SW 1271 (cell line): ENCODE measurements at places on chromosomes 6 and 20.

- no peak for DNase-seq
Observed at GRCh38 chr20:51995551-51995951, 193.2 kb upstream of the SALL4 start.

DNA sequence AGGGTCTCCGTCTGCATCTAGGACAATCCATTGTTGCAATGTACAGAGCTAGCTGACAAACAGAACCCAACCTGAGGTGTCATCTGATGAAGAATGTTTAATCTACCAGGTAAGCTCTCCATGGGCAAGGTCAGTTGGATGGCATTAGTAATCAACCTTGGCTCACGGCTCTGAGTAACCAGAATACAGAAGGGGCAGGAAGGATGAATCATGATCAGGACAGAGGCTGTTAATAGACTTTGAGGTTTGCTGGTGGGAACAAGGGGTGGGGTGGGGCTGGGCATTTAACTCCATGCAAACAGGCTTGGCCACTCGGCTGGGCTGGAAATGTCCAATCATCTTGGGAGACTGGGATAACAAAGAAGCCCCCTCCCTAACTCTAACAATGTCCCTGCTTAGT lies 77.1 kb upstream of the MRPS10 start:
- no peak for DNase-seq

- DNase-seq = no peak
Observed at GRCh38 chr6:116705917-116706316, 24.9 kb downstream of the KPNA5 start.

DNA sequence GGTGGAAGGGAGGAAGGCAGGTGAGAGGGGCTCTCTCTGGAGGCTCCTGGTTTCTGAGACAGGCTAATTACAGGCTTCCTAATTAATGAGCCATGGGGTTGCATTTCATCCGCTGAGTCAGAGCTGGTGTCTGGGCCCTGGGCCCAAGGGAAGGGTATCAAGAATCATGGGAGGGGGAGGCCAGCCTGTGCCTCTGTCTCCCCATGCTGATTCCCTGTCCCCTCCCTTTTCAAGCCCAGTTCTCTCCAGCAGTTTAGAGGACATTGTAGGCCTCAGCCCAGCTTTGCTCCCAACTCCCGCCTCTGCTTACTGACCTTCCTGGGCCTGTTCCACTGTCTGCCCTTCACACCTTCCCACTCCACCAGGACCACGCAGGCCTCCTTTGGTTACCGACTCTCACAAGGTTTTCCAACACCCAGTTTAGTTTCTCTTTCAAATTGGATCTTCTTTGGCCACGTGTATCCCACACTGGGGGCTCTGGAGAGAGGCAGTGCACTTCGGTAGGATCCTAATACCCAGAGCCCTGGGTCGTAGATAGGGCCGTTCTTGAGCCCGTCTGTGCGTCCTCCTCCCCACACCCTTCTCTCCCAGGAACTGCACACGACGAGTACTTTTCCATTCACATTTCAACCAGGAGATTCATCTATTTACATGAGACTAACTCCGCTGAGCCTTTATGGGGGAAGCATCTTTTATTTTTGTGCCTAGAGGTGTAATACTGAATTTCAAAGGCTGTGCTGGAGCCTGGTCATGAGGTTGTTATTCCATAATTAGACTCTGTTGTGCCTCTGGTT lies 18.2 kb upstream of the AVP start:
- no peak for DNase-seq

GRCh38 chr6:40485300-40485699 lies 101.9 kb downstream of the LRFN2 start:
- DNase-seq = no peak

GRCh38 chr6:46667377-46667776 lies 14.6 kb downstream of the SLC25A27 start:
- no peak for DNase-seq

DNA sequence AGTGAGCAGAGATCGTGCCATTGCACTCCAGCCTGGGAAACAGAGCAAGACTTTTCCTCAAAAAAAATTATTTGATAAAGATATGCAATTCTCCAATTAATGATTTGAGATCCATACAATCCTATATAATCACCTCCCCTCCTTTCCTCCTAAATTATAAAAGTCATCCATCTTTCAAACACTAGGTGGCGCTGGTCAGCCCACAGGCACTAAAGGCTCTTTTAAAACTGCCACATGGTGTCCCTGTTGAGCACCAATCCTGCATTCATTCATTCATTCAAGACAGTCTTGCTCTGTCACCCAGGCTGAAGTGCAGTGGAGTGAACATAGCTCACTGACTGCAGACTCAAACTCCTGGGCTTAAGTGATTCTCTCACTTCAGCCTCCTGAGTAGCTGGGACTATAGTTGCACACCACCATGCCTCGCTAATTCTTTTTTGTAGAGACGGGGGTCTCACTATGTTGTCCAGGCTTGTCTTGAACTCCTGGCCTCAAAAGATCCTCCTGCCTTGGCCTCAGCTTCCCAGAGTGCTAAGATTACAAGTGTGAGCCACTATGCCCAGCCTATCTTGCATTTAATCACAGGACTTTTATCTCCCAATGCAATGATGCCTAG lies 58.7 kb upstream of the SLC2A12 start:
- DNase-seq = peak; percentile 64

DNA sequence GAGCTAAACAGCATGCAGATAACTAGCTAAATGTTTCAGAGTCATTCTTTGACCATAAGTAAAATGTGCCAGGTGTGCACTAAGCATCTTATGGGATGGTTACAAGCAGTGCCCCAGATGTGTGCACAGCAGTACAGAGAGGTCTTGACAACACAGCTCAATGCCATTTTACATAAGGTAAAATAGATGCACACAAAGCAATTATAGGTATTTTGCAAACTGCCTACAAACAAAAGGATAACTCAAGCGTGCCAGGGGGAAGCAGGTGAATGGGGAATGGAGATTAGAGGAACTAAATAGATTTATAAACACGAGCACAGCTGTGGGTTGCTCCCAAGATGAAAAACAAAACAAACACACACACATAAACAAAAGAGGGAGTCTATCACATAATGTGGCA lies 64.8 kb downstream of the SLC2A10 start:
- no peak for DNase-seq

DNA sequence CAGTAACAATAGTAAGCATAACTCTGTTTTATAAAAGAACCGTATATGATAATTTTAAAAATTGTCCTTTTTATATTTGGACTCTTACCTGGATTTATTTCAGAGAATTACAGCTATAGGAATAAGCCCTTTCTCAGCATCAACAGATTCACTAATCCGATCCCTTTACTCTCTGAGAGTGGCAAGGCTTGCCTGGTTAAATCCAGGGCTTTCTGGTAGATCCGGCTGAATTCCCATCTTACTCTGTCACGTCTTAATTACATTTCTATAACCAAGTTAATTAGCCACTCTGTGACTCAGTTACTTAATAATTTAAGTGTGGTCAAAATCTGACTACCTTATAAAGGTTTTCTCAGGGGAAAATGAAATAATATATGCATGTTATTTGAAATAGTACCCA lies 294.7 kb downstream of the FRK start:
- no peak for DNase-seq

DNA sequence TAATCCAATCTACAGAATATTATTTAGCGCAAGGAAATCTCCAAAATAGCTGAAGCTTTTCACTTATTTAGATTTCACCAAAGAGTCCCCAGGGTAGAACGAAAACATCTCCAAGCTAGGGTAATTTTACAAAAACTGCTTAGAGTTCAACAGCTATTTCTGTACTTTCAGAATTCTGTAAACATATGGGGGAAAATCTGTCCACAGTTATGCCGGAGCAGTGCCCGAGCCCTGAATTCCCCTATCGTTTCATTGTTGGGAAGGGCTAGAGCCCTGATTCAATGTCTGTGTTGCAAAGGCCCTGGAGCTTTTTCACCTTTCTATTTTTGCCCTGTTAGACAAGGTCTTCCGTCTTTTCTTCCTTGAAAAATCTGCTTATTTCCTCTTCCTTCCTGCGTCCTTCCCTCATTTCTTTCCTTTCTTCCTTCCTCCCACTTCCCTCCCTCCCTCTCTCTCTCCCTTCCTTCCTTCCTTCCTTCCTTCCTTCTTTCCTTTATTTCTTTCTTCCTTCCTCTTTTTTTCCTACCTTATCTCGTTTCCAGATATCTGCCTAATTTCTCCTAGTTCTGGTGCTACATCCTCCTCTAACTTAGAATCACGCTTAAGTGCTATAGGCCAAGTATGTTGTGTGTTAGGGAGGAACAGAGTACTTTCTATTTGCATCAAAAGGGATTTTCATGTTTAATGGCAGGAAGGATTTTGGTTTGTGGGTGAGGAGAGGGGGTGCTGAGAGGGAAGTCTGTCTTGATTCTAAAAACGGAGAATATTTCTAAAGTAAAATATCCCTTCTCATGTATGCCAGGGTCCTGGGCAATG lies 122.5 kb upstream of the BMP2 start:
- no peak for DNase-seq

DNA sequence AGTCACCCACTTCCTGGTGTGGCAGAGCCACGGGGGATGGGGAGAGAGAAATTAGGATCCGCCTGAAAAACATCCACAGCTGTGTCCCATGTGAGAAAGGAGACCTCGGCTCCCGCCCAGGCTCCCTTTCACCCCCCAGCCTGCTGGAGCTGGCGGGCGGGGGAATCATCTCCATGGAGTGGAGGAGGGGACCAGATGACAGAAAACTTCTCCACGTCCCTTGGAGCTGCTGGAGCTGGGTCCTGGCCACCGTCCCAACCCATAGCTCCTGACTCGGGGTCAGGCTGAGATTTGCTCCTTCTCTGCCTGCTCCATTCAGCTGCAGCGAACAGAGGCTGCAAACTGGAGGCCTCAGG lies 113.8 kb downstream of the CEBPB start:
- no peak for DNase-seq

DNA sequence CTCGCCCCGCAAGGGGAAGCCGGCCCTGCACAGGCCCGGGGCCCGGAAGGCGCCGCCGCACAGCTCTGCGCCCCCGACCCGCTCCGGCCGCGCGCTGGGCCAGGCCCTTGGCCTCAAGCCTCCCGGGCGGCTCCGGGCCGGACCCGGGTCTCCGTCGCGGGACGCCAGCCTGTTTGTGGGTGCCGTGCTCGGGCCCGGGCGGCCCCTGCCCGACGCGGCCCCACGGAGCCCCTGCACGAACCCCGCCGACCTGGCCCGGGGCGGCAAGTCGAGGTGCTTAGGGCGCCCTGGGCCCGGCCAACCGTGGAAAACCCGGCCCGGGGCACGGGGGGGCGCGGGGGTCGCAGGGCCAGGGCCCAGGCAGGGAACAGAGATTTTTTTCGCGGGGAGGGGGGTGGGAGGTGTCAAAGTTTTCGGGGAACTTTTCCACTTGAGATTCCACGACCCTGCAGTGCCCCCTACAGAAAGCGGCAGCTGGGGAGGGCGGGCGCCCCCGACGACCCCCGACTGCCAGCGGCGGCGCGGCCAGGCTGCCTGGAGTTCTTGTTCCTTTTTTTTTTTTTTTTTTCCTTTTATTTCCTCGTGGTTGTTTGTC lies 805 bp upstream of the STX16 start:
- DNase-seq = no peak

DNA sequence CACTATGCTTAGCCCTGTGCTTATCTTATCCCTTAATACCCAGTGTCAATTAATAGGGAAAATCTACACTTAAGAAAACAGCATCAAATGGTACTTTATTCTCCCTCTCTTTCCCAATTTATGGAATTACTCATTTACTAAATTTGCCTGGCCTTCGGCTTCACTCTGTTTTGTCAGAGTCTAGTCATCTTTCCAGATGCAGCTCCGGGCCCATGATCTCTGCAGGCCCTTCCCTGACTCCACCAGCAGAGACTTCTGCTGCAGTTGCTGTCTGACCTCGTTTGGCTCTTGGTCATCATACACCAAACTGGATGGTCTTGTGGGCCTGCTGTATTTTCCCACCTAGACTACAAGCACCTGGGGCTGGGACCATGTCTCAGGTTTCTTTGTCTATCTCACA lies 27.4 kb downstream of the MRS2 start:
- no peak for DNase-seq

DNA sequence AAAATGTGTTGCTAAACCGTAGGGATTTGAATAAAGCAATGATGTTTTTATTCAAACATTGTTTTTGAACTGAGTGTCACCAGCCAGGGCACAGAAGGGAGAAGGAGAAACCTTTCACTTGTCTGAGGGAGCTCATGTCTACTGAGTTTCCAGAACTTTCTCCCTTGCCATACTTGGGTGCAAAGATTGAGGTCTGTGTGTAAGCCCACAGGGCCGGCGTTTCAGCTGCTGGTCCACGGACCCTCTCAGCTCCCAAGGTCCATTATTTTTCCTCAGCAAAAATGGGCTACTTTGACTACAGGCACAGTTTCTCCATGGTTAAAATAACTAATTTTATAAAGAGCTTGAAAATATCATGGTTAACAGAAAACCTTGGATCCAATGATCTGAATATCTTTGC lies 32.6 kb downstream of the PSMG4 start:
- no peak for DNase-seq

- DNase-seq = no peak
Observed at GRCh38 chr6:30171677-30172471, 8.5 kb downstream of the TRIM15 start.

DNA sequence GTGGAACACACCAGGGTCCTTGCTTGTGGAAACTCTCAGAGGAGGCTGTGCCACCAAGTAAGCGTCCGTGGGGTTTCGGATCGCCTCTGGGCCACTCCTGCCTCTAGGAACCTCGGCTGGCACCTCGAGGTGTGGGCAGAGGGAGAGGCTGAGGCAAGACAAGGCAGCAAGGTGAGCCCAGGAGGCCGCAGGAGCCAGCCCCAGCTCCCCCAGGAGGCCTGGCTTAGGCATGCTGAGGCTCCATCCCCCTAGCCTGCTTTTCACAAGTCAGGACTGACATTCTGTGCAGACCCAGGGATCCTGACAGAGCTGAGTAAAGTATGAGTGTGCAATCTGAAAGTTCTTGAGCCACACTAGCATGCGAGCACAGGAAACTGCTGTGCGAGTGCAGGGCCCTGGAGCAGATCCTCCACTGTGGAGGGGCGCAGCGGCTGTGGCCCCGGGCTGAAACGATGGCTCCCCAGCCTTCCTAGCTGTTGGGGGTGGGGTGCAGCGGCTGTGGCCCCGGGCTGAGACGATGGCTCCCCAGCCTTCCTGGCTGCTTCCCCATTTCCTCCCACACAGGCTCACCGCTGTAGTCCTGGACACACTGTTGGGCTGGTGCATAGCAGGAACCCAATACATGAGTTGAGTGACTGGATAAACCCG lies 75.2 kb upstream of the CD93 start:
- DNase-seq = no peak

GRCh38 chr20:21315138-21315537 lies 12.0 kb downstream of the XRN2 start:
- no peak for DNase-seq

GRCh38 chr20:542777-543368 lies 717 bp downstream of the CSNK2A1 start:
- peak; percentile 18 for DNase-seq

DNA sequence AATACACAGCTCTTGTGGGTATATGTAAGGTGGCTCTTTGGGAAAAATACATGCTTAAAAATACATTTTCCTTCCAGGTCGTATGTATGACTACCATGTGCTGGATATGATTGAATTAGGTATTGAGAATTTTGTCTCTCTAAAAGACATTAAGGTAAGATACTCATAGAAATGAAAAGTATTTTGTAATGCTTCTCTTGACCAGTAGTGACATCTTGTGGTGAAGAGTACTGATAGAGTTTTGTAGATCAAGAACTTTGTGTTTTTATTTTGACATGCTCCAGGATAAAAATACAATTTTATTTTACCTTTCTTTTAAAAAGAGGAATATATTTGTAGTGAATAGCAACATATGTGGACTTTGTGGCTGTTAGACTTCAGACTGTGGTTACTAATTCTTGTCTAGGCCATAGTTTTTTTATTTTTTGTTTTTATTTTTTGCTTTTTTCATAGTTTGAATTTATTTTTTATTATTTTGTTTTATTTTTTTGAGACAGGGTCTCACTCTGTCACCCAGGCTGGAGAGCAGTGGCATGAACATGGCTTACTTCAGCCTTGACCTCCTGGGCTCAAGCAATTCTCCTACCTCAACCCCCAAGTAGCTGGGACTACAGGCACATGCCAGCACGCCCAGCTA lies 17.9 kb downstream of the RPF2 start:
- DNase-seq = no peak
